Bone marrow (tissue), 2 donors: ENCODE measurements at places on chromosomes 7 and 10.

DNA sequence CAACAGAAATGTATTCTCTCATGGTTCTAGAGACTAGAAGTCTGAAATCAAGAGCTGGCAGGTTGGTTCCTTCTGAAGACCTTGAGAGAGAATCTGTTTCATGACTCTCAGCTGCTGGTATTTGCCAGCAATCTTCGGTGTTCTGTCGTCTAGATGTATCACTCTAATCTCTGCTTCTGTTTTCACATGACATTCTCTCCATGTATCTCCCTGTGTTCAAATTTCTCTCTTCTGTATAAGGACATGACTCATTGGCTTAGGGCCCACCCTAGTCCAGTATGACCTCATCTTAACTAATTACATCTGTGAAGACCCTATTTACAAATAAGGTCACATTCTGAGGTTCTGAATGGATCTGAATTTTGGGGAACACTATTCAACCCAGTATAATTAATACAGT, 82.3 kb downstream of the ANKRD7 start:
- DNase-seq = no peak

GRCh38 chr7:7956531-7957128, 12.0 kb upstream of the GLCCI1 start:
- no peak for DNase-seq

- no peak for DNase-seq
Observed at GRCh38 chr7:2903682-2904162, 59.6 kb upstream of the GNA12 start.

DNA sequence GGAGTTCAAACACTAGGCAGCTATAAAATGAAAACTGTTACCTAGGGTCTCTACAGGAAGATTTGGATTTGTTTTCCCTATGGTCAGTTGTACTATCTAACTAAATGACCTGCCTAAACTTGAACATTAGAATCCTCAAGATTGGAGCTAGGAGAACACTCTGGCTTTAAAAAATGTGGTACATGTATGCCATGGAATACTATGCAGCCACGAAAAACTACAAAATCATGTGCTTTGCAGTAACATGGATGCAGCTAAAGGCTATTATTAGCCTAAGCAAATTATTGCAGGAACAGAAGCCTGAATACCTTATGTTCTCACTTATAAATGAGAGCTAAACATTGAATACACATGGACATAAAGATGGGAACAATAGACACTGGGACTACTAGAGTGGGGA, 87.1 kb upstream of the MAGI2 start:
- DNase-seq = no peak

DNA sequence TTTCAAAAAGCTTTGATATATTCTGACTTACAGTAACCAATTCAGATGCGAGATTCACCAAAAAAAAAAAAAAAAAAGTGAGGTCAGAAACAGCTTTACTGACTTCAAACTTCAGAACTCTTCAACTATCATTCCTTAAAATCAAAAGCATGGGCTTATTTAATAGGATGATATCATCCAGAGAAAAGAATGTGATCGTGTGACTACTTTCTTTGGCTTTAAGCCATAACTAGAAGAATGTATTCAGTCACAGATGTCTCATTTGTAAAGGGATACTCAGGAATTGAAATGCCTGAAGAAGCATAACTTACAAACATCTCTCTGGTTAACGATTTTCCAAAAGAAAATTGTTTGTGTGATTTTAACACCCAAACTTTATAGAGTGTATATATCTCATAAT, 11.5 kb downstream of the TPK1 start:
- DNase-seq = no peak

DNA sequence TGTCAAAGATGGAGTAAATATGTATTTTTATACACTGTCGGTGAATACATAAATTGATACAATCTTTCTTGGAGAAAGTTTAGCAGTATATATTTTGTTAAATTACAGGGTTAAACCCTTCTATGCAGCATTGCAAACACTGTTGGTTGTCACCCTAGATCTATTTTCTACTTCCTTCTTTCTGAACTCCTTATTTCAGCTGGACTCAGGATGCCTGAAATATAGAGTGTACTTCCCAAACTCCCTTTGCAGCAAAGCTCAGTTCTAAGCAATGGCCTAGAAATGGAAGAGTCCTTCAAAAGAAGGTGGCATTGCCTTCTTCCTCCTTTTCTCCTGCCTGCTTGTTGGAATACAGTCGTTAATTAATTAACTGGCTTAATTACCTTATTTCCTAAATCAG, 20.6 kb downstream of the CUBN start:
- no peak for DNase-seq

DNA sequence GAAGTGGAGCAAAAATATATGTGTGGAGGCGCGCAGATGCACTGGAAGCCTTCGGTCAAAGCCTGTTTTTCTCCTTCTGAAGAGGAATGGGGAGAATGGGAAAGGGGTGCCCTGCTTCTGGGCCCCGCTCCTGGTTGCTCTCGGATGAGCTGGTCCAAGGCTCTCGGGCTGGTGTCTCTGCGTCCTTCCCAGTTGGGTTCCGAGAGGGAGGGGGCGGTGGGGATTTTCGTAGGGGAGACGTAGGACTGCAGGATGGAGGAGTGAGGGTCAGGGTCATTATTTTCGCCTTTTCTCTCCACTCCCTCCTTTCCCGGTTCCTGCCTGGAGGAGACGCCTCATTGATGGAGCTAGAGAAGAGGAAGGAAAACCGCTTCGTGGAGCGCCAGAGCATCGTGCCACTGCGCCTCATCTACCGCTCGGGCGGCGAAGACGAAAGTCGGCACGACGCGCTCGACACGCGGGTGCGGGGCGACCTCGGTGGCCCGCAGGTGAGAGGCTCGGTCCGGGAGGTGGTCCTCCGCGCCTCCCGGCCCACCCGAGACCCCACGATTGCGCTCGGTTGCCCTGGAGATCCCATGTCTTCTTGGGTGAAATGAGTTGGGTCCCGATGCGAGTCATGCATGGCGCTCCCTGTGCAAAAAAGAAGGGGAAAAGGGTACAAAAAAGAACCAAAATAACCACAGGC, 790 bp downstream of the ADAM22 start:
- no peak for DNase-seq

- DNase-seq = no peak
Observed at GRCh38 chr10:7319632-7320031, 91.2 kb downstream of the SFMBT2 start.

- DNase-seq = peak; percentile 24
Observed at GRCh38 chr7:151315038-151315655, 26.5 kb upstream of the NUB1 start.

DNA sequence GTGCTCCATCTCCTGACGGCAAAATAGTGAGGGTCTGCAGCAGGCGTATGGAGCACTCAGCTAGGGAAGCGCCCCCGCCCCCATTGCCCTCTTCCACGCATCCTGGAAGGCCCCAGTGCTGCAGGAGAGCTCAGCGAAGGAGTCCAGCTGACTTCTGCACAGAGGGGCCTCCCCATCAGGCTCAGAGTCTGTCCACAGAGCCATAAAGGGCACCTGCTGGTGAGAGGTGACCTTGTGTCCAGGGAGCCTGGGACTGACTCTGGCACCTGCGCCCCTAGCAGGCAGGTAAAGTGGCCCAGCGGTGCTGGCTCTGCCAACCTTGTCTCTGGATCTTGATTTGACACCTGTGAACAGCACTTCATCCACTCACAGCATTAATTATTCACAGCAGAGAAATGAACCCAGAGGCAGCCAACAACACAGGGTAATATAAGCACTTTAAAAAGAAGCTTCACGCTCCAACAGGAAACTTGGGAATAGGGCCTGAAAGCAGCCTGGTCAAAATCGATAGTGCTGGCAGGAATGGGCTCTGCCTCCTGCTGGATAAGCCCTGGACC, 59.6 kb downstream of the VOPP1 start:
- no peak for DNase-seq

DNA sequence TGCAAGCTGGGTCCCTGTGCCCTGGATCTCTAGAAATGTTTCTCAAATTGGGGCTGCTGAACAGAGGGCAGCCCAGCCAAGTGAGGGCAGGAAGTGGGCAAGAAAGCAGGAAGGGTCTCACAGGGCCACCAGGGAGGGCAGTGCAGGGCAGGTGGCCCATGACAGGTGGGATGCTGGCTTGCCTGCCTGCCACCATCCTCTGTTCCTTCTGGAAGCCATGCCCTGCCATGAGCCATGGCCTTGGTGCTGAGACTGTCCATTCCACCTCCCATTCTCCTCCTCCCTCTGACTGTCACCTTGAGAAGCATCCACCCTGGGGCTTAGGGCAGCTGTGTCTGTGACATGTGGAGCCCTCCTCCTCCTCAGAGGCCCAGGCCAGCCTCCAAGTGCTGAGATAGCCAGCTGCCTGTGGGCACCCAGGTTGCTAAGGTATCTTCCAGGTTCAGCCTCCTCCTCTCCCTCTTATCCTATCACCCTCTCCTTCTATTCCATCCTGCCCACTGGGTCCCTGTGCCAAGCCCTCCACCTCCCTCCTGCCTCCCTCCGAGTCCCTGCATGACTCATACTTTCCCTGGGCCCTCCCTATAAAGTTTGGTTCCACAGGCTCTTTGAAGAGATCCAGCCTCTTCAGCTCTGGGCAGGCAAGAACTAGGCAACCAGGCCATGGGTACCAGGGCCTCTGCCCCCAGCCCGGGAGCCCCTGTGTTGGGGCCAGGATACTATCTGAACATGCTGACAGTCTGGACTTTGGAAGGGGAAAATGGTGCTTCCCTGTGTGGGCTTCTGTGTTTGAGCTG, 1.3 kb downstream of the VSIR start:
- DNase-seq = peak; percentile 33

DNA sequence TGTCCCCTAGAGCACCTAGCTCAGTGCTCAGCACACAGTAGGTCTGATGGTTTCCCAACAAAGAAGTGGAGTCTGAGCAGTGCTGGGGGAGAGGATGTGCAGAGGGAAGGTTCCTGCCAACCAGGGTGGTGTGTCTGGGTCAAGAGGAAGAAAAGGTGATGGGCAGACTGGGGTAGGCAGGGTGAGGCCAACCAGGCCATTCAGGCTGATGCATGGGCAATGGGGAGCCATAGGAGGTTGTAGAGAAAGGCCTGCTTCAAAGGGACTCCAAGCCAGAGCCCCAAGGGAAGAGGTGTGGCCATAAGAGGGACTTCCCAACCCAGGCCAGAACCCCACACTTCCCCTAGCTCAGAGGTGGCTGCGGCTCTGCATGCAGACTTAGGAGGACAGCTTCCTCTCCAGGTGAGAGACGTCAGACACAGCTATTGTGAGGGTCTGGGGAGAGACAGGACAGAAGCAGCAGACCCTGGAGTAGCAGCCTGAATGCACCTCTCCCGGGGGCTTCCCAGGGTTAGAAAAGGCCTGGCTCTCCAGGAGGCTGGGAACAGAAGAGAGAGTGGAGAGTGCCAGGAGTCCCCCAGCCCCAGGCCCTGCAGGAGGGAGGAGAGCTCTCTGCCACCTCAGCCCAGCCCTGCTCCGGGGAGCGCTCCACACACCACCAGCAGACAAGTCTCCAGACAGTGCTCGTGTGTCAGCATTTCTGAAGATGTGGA, 87.4 kb upstream of the ZMIZ1 start:
- no peak for DNase-seq

DNA sequence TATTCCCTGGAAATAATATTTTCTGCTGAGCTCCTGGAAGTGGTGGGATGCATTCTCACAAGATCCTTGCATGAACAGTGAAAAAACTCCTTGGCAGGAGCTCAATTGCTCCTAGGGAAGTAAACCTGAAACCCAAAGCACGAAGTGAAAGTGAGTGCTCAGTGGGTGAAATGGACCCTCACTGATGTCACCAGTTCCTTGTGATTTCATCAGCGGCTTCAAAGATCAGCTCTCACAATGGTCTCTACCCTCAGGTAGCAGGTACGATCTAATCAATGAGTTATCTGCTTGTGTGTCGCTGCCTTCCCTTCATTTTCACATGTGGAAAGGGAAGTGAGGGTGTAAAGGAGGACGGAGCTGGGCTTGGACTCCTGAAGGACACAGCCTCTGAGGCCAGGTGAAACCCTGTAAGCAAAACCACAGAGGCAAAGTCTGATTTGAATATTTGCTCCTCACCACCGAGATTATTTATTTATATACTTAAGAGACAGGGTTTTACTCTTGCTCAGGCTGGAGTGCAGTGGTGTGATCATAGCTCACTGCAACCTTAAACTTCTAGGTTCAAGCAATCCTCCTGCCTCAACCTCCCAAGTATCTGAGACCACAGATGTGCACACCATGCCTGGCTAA, 255.4 kb upstream of the LYZL1 start:
- no peak for DNase-seq

DNA sequence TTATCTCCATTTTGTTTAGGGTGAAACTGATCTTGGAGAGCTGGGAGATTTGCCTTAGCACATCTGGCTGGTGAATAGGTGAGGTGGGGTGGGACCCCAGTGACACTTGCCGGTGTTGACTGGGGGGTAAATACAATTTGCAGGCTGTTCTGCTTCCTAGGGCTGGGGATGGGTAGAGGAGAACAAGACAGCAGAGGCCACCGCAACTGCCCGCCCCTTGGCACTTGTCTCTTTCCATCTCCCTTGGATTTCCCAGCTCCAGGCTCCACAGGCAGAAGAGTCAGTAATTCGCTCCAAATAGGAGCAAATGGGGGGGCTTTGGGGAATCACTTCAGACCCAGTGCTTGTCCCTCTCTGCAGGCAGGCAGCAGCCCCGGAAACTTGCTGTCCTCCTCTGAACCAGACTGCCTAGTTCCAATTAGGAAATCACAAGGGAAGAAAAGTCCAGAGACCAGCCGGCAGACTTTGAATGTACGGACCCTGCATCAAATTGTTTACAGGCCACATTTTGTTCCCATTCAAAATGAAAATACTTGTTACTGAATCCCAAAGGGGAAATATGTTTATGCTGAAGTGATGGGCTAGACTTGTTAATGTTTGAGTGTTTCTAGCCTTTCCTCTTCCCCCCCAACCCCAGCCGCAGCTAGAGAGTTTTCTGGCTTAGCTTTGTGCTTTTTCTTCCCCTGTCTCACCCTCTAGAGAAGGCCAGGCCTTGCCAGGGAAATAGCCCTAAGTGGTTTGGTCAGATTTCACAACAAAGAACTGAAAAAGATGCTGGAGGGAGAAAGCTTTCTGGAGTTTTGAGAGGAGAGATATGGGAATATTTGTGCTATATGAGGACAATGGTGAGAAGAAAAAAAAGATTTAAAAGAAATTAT, 10.0 kb upstream of the INPP5F start:
- DNase-seq = no peak

GRCh38 chr7:77428777-77429231, 12.7 kb upstream of the GSAP start:
- no peak for DNase-seq

DNA sequence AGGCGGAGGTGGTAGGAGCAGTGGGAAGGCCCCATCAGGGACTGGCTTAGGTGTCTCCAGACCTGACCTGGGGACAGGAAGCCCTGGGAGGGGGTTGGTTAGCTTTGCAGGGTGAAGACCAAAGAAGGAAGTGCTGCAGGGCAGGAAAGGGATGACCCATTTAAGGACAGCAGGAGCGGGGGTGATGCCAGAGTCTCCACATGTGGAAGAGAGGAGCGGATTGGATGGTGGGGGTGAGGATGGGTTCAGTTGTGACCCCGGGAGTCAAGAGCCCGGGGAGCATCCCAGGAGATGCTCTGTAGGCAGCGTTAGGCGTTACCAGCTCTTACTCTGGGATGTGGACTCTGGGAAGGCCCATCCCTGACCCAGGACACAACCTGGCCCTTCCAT, 3.1 kb upstream of the LDB3 start:
- no peak for DNase-seq

GRCh38 chr10:132924046-132924952, 18.1 kb downstream of the CFAP46 start:
- DNase-seq = no peak
